ENCODE measurements at places on chromosomes 6 and 20.

DNA sequence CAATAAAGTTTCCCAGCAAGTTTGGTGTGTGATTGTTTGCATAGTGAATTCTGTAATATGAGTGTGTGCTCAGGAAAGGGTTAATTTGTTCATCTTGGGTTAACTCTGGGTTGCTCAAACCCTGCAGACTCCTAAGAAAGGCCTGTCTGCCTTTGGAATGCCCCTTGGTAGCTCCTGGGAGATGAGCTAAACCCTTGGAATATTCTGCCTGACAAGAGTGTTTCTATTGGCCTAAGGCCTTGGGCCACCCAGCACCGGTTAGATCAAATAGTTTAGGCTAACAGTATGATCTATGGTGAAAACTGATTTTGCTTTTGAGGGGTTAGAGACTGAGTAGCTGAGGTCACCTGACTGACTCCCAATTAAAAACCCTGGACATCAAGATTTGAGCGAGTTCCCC is 248.3 kb downstream of the GRM1 start:
- no peak for DNase-seq

DNA sequence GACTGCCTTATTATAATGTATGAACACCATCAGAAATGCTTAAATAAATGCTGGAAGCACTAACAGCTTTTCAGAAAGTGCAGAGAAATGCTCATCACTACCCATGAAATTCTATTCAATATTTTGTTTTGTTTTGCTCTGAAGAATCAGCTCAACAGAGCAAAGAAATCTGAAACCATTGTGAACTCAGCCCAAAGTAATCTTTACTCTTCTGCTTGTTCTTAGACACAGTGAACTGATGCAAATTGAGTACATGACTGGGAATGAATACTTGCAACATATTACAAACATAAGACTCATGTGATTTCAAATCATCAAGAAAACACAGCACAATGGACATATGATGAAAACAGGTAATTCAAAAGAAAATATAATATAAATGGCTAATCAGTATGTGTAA is 404.6 kb upstream of the OPRM1 start:
- DNase-seq = no peak

- no peak for DNase-seq
Measured at GRCh38 chr6:37838219-37838921, 18.8 kb downstream of the ZFAND3 start.

DNA sequence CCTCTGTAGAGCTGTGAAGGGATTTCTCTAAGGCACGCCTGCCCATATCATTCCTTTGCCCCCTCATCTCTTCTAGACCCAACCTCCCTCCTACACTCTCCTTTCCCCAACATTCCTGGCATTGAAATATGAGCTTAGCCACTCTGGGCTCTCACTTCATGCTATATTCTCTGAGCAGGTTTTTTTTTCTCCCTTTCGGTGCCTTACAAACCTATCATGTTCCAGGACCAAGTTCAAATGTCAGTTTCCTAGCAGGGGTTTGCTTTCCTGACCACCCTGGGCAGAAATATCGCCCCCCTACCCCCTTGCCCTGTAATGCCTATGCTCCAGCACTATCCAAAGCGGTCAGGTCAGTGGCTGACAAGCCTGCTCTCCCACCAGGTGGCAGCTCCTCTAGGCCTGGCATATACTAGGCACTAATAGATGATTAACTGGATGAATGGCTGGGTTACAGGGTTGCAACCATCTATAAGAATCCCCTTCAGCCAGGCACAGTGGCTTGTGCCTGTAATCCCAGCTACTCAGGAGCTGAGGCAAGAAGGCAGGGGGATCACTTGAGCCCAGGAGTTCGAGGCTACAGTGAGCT is 25.7 kb upstream of the AAR2 start:
- no peak for DNase-seq

GRCh38 chr20:49400410-49400809 is 82.1 kb downstream of the KCNB1 start:
- DNase-seq = no peak

DNA sequence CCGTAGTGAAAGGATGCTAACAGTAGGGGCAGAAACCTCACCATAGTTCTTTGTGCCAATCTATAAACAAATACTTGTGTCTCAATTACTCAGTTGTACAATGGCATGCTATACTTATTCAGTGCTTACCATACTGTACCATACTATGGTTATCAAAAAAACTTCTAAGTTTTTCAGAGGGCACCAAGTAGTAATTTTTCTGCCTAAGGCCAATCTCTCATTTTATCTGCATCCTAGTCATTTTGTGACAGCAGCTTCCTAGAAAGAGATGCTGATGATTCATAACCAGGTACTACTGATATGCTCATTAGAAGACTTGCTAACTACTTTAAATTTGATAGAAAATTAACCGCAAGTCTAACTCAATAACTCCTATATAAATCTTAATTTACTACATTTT is 42.9 kb downstream of the TMEM244 start:
- no peak for DNase-seq

DNA sequence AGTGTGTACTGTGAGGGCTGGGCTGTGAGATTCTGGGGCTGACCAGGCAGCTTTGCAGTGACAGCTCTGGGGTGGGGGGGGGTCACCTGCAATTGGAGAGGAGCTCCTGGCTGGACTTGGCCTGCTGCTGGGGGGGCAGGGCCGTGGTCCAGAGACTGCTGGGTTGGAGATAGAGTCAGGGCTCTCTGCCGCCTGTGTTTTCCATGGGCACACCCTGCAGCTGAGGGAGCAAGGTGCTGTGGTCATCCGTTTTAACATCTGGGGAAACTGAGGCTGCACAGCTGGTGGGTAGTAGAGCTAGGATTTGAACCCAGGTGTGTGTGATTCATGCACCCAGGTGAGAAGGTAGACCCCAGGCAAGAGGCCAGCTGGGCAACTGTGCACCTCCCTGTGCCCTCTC is 7.3 kb downstream of the DLGAP4 start:
- no peak for DNase-seq

DNA sequence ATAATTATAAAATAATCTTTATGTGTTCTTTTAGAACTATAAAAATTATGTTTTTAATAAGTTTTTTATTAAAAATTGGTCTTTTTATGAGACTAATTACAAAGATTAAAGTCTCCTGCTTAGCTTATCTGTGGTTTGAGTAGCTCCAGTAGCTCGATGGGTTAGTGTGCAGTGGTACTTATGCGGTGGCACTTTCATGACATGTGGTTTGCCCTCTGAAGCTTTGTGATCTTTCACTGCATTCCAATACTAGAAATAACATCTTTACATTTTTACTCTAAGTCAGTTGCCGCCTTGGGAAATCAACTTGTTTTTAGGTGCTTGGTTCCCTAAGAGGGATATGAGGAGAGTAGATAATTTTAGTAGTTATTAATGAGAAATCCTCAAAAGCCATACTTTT is 699.5 kb upstream of the FLRT3 start:
- no peak for DNase-seq

GRCh38 chr6:157791450-157791849 is 31.6 kb upstream of the SNX9 start:
- DNase-seq = no peak

DNA sequence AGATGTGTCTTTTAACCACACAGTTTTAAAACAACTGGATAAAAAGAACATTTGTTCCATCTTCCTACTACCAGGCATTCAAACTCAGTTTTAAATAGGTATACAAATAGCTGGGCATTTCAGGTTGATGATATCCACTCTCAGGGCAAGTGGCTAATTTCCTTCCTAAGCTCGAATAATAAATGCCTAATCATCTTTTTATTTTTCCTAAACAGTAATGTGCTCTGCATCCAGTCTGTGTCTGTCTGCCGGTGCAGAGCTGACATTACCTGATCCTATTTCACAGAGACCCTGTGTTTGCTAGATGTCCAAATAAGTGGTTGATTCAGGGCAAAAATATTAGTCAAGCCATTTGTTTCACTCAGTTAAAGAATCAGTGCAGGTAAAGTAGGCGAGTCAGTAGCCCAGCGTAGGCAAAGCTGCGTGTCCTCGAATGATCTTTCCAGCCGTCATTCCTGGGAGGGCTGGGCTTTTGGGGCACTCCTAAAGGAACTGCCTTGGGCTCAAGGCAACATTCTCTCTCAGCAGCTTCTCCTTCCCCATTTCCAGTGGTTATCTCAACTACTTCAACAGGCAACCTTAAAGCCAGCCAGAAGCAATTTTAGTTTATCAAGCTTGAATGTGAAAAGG is 74.2 kb upstream of the BMP2 start:
- DNase-seq = no peak

DNA sequence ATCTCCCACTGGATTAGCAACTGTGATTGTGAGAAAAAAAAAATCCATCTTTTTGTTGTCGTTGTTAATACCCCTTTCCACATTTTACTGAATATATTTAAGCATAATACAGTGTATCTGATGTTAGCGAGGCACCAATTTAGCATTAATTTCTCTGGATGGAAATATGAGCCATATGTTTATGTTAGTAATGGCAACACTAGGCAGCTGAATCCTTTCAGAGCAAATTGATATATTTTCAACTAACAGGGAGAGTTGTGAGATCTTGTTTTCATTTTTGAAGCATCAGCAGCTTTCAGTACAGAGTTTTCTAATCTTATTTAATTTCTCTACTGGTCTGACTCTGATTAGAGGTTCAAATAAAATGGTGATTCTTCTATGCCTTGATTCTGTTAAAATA is 84.8 kb upstream of the HDAC2 start:
- DNase-seq = no peak

- no peak for DNase-seq
Measured at GRCh38 chr6:143368426-143368825, 82.1 kb downstream of the ADAT2 start.

DNA sequence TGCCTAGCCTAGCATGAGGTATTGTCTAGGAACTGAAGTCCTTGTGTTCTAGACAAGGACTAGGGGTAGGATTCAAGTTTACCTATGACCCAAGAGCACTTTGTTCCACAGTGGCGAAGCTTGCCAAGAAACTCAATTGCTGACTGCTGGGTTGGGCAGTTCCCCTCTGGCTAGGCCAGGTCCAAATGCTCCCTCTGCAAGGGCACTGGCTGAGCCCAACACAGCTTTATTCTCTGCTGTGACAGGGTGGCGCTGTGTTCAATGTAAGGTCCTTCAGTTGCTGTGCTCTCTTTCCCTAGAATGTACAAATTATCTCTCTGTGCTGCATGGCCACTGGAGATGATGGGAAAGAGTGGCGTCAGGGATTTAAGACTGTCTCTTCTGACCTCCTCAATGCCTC is 950.8 kb downstream of the HACE1 start:
- DNase-seq = no peak

GRCh38 chr6:56403745-56404144 is 156.4 kb upstream of the COL21A1 start:
- DNase-seq = no peak

GRCh38 chr6:28218312-28219248 is 6.5 kb upstream of the ZSCAN9 start:
- DNase-seq = no peak

DNA sequence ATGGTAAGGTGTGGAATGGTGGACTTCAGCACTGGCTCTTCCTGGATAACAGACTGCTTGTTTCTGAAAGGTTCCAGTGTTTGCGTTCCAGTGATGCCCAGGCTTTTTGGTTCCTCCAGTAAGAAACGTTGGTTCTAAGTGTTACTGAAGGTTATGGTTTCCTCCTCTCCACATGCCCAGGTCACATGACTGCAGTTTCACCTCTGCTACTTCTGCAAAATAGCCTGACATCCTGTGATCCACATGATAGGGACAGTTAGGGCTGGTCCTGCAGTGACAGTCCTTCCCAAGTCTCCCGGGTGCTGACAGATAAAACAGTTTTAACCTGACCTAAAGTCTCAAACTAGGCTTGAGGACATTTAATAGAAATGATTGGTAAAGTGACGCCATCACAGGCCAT is 132.2 kb upstream of the CST7 start:
- no peak for DNase-seq

DNA sequence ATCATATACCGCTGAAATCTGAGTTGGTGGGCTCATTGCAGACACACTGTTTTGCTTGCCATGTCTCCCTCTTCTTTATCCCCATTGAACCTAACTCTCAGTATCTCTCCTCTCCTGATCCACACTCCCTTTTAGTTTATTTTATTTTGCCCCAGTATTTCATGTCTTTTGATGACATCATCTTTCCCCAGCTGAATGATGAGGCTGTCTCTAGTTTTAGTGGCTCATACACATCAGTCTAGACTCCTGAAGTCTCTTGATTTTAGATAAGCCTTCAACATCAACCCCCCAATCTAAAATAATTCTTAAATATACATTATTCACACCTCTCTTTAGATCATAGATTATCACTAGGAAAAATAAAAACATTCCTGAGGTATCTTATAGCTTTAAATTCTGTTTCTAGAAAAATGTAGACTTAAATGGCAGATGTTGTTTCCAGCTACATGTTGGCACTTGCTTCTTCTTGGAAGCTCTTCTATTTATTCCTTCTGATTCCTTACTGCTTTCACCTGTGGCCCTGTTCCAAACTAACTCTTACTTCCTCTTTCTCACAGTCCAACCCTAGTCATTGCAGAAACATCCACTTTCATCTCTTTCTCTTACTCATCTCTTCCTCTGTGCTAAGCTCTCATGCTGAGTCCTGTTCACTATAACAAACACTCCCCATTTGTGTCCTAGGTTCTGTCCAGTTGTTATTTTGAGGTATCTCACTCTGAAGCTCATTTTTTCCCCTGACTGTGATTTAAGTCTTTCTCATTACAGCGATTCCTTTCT is 191.9 kb upstream of the SLC35B3 start:
- DNase-seq = no peak

- DNase-seq = no peak
Measured at GRCh38 chr6:136011475-136011874, 160.0 kb downstream of the PDE7B start.

DNA sequence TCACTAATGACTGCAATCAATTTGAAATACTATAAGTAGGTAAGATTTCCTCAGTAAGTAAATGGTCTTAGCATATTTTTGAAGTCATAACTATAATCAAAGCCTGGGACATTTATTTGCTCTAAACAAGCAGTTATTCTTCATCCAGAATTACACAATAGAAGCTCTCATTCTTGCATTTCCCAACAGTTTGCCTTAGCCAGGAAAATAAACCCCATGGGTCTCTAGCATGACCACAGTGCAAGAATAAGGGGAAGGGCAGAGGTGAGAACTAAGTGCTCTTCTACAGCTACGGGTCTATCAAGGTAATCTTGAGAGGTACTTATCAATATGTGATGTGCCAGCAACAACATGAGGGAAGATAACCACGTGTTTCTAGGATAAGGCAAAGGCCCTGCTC is 14.1 kb upstream of the HLA-C start:
- DNase-seq = no peak

DNA sequence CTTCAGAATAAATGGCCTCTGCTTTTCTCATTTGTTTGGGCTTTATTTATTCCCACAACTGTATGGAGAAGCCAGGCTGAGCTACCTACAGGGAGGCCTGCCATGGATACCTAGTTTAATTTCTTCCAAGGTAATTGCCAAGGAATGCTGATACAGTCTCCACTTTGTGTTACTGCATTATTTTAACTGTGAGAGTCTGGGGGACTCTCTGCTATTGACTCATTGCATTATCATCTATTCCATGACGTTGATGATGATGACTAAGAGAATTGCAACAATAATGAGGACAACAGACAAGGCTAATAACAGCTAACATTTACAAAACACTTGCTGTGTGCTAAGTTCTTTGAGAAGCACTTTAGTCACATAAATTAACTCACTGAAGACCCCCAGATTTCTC is 88.3 kb upstream of the COL21A1 start:
- DNase-seq = no peak

Data from KG1 (cell line).